ENCODE measurements at places on chromosomes 11 and 22. TPM values are rescaled to one million over a fixed set of nuclear protein-coding genes. Genes with fewer than 3 reads are reported as not detected.

Gene TEX54
- 0.59 TPM for total RNA-seq

Gene ALG9
- 33.4 TPM for total RNA-seq

Gene ADORA2A
- total RNA-seq, result 15.5 TPM

Gene SAA4
- total RNA-seq, result not detected

Gene LRRN4CL
- total RNA-seq, result not detected

Gene FOLR2
- not detected for total RNA-seq

Gene CDC42EP2
- total RNA-seq, result 0.96 TPM

Gene CNGA4
- total RNA-seq, result 0.16 TPM

Gene TSKU
- 0.06 TPM for total RNA-seq

Gene OR6A2
- total RNA-seq, result not detected

Gene CSF2RB
- 1.5 TPM for total RNA-seq

Gene PRDM11
- 2.5 TPM for total RNA-seq

Gene OR4D5
- total RNA-seq, result not detected

Gene SMIM35
- 0.06 TPM for total RNA-seq

Gene TECTA
- total RNA-seq, result 0.22 TPM

Gene ME3
- 9.1 TPM for total RNA-seq

Gene DDI1
- total RNA-seq, result not detected

Gene MAML2
- total RNA-seq, result 59.8 TPM

Gene ALDH3B2
- not detected for total RNA-seq

Gene MAPK8IP2
- total RNA-seq, result 0.31 TPM

Gene RASD2
- 1.4 TPM for total RNA-seq

Gene MS4A3
- not detected for total RNA-seq

Gene MTA2
- total RNA-seq, result 167 TPM

Gene TNNT3
- total RNA-seq, result 19.1 TPM

Gene USH1C
- total RNA-seq, result not detected

Gene TRIM49
- not detected for total RNA-seq

Gene OR51I1
- not detected for total RNA-seq

Gene HOATZ
- total RNA-seq, result not detected

Gene MSANTD4
- total RNA-seq, result 6.2 TPM

Gene SLC35E4
- total RNA-seq, result 2.1 TPM

Gene SOX6
- total RNA-seq, result not detected

Gene ETS1
- 590 TPM for total RNA-seq

Gene KIF18A
- 3.4 TPM for total RNA-seq

Gene LIPT2
- total RNA-seq, result 10.9 TPM

Gene SHANK2
- not detected for total RNA-seq

Gene GRIA4
- not detected for total RNA-seq

Gene CCDC81
- total RNA-seq, result 0.27 TPM

Gene PNPLA5
- total RNA-seq, result not detected

Gene MPPED2
- total RNA-seq, result 0.96 TPM

Gene RCOR2
- total RNA-seq, result not detected

Gene MUC6
- total RNA-seq, result not detected
